CD4-positive, alpha-beta T cell treated with Interleukin-15 for 1 hour (primary cell): ENCODE measurements at places on chromosomes 4 and X.

- DNase-seq = no peak
Measured at GRCh38 chr4:109072595-109072994, 229.9 kb downstream of the COL25A1 start.

DNA sequence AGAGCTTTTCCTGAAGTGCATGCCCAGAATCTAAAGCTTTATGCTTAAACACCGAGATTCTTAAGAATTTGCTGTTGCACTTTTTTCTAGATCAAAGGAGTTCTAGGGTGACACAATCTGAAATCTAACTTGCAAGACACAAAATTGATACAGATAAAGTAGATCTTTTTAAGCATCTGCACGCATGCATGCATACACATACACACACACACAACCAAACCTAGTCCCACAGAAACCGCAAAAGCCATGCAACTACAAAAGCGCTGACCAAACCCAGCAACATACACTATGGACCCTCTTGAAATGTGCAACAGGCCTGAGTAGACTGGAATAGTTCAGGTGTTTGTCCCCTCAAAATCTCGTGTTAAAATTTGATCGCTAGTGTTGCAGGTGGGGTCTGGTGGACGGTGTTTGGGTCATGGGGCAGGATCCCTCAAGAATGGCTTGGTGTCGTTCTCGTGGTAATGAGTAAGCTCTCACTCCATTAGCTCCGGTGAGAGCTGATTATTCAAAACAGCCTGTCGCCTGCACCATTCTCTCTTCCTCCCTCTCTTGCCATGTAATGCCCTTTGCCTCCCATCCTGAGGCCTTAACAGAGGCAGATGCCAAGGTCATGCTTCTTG, 52.7 kb downstream of the IRF2 start:
- no peak for DNase-seq

- no peak for DNase-seq
Measured at GRCh38 chr4:96354036-96354712, 514.3 kb downstream of the PDHA2 start.

- no peak for DNase-seq
Measured at GRCh38 chr4:146407257-146407656, 114.5 kb downstream of the SLC10A7 start.

DNA sequence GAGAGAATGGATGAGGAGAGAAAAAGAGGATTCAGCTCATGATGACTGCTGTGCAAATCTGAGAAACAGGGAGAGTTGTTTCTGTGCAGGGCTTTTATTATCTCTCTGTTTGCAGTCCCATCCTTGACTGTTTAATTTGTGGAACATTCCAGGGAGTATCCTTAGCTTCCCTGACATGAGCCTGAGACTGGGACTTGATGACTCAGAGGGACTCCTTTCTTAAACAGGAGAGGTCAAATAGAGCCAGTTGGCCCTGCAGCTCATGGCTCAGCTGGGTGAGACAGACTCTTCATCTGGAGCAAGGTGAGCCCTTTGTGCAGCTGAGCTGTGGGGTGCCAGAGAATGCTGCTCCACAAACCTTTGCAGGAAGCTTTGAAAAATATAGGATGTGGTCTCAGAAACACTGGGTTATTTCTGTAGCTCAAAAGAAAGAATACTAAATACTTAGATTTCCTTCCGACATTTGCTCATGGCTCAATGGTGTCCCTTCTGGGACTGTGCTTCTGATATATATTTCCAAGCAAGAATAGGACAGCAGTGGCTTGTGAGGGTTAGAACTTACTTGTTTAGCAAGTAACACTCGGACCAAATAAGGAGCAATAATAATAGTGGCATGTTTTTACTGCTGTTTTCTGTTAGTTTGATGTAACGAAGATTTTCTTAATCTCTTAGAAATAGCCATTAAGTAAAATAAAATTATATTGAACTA, 14.5 kb downstream of the ARHGAP24 start:
- DNase-seq = no peak

DNA sequence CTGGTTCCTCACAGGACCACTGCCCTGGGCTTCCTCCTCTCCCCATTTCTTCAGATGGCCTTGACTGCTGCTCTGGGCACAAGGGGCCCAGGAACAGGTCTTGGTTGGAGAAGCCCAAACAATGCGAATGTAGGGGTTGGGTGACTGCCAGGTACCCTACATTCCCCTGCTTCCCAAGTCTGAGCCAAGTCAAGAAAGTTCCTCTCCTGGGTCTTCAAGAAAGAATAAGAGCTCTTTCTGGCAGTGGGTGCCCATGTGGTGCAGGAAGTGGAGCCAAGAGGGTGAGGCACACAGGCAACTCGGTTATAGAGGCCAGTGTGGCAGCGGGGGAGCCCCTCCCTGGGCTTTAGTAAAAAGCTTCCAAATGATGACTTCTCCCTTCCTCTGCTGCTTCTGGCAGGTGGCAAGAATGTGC, 2.7 kb downstream of the SLC34A2 start:
- no peak for DNase-seq

DNA sequence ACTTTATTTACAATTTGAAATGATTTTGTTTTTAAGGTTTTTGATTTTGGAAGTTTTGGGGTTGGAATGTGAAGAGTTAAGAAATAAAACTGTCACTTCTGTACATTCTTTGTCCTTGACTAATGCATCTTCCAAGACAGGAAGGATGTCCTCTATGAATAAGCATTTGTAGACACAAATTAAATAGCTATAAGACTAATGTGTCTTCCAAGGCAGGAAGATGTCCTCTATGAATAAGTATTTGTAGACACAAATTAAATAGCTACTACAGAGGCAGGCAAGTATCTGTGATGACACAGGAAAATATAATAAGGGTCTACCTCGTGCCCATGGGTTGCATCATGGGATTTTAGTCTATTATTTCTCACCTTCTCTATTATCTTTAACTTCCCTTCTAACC, 14.5 kb downstream of the PRSS48 start:
- DNase-seq = no peak

GRCh38 chr4:112523764-112524505, 8.0 kb upstream of the NEUROG2 start:
- peak; percentile 72 for DNase-seq
